LHCN-M2 (cell line): ENCODE measurements at places on chromosomes 6 and 20. TPM values are rescaled to one million over a fixed set of nuclear protein-coding genes. Genes with fewer than 3 reads are reported as not detected.

DNA sequence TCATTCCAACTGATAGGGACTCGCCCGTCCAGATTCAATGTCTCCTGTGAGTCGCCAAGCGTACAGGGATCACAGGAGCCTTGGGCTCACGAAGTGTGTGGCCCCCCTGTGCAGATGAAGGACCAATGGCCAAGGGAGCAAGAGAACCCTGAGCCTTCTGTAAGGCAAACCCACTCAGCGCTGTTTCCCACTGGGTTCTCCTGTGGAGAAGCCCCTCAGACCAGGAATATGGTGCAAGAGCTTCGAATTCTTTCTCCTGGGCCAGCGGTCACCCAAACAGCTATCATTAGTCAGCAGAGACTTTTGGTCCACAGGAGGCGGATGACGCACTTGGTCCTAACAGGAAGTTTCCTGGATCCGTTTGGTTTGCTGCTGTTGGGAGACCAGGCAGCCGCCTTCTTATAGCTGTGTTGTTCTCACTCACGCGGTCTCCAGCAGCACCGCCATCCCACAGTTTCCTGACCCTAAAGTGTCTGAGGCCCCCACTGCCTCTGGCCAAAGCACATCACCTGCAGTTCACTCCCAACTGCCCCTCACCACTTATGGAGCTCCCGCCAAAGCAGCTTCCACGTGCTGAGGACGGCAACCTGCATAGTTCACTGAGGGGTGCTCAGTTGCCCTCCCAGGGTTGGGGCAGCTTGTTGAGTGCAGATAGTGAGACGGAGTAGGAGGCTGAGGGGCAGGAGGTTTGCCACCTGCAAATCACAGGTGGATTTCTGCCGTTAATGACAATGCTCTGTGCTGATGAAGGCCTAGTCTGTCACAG, 268.6 kb downstream of the ERMARD start:
- DNase-seq, result no peak

GRCh38 chr6:43800746-43801494, 30.9 kb downstream of the VEGFA start:
- no peak for DNase-seq

- no peak for DNase-seq
Observed at GRCh38 chr6:95681736-95682135, 104.4 kb downstream of the MANEA start.

GRCh38 chr20:38249536-38250310, 10.8 kb downstream of the KIAA1755 start:
- no peak for DNase-seq

GRCh38 chr20:5668529-5668868, 81.7 kb upstream of the SHLD1 start:
- DNase-seq, result no peak

GRCh38 chr6:107271208-107271790, 156.0 kb upstream of the BEND3 start:
- DNase-seq, result no peak

- no peak for DNase-seq
Observed at GRCh38 chr20:50559856-50560638, 49.9 kb downstream of the PTPN1 start.

- no peak for DNase-seq
Observed at GRCh38 chr20:25306991-25307903, 59.4 kb downstream of the PYGB start.

- no peak for DNase-seq
Observed at GRCh38 chr6:451336-451735, 59.8 kb downstream of the IRF4 start.

DNA sequence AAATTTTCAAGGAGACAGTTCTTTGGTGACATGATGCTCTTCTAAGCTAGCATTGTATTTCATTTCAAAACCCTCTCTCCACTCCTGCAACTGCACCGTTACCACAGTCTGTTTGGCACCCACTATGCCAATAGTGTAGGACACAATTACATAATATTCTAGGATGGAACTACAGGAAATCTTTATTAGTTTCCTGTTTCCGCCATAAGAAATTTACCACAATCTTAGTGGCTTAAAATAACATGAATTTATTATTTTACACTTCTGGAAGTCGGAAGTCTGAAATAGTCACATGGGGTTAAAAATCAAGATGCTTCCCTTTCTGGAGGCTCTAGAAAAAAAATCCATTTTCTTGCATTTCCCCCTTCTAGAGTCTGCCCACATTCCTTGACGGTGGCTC, 733.1 kb downstream of the HDGFL1 start:
- DNase-seq, result no peak

The PSORS1C2 gene
- not detected in 2 replicates for total RNA-seq

The TRAPPC3L gene
- 0.06 TPM in 1 of 2 replicates, not detected in the other for total RNA-seq
